BJ (cell line): ENCODE measurements at places on chromosomes 5 and 9. TPM values are rescaled to one million over a fixed set of nuclear protein-coding genes. Genes with fewer than 3 reads are reported as not detected.

- DNase-seq, result no peak
Measured at GRCh38 chr5:89289604-89290003, 406.6 kb upstream of the MEF2C start.

Gene TLX3
- polyA plus RNA-seq, result not detected in 2 replicates

DNA sequence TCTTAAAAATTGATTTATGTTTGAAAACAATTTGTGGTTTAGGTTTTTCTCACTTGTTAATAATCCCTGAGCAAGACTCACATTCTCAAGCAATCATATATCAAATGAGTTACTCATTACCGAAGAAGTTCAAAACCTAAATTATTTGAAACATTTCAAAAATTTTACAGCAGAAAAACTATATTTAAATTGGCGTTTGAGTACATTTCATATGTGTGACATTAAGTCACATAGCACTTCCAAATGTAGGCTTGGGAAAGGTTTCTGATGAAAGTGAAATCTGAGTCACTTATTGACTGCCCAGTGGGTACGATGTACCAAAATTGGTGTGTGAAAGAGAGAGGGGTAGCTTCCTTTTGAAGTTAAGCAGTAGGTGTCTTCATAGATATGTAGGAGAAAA is 411.4 kb upstream of the SGCD start:
- no peak for DNase-seq

DNA sequence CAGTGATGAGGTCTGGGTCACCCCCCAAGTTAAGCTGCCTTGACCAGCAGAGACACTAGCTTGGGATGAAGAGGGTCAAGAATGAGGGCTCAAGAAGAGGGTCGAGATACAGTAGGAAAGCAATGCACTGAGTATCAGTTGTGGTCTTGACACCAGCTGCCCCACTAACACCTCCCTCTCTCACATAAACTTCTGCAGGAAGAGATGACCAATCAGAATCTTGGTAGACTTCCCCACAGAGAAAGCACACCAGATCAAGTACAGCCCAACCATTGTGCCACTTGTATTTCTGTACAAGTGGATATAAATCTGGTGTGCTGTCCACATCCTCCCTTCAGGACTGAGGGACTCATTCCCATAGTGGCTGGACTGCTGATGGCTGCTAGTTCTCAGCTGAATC is 101.2 kb upstream of the ELL2 start:
- DNase-seq, result no peak

Gene RRAGA
- 161 and 167 TPM in 2 replicates for polyA plus RNA-seq

DNA sequence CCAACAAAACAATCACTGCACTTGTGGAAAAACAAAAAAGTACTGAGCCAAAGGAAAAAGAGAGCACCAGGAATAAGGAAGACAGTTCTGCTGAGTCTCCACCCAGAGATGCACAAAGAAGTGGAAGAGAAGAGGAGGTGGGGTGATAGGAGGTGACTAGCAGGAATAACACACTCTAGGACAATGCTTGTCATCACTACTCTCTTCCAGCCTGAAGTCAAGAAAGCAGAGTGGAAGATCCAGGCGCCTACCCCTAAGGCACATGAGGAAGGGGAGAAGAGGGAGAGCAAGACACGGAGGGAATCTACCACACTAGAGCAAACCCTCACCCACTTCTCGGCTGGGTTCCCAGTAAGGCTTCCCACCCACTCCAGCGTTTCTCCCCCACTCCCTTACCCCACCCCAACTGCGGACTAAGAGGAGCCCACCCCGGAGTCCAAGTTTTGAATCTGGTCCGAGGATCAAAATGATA is 1.7 kb downstream of the SLIT3 start:
- no peak for DNase-seq

GRCh38 chr5:3324421-3325101 is 271.1 kb upstream of the IRX1 start:
- no peak for DNase-seq

DNA sequence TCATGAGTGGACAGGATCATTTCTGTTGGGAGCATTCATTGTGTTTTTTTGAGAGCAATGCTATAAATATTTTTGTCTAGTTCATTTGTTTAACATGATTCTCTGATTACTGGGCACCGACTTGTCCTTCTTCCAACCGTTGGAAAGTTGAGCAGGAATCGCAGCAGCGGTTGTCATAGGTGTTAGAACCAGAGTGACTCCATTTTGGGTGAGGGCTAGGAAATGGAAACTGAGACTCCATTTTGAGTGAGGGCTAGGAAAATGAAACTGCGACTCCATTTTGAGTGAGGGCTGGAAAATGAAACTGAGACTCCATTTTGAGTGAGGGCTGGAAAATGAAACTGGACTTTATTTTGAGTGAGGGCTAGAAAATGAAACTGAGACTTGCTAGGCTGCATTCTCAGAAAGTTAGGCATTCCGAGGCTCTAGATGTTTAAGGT is 100.6 kb downstream of the ICE1 start:
- no peak for DNase-seq

Gene TMEM215
- polyA plus RNA-seq, result not detected in 2 replicates

DNA sequence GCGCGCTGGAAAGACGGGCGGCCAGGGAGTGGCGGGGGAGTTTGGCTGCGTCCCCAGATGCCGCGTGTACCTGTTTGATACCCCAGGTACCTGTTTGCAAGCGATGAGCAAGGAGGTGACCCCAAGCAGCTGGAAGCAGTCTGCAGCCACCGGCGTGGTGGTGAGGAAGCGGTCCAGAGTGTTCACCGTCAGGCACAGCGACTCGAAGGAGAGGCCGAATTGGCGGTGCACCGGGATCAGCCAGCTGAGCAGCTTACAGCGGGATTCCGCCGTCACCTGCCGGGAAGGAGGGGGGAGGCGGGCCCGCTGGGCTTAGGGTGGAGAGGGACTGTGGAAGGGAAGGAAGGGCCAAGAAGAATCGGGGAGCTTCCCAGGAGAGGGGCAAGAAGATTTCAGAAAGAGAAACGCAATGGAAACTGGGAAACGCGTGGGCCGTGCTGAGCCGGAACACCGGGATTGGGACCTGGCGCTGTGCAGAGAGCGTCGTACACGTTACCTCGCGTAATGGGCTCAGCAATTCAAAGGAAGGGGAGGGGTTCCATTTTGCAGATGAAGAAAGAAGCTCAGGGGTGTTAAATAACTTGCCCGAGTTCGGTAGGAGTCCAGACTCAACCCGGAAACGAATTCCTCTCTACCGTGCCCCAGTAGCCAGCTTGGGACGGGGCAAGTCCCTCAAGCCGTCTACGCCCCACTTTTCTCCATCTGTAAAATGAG is 980 bp downstream of the CCNO start:
- DNase-seq, result no peak

- no peak for DNase-seq
Measured at GRCh38 chr5:610744-611730, 1.1 kb upstream of the CEP72 start.

DNA sequence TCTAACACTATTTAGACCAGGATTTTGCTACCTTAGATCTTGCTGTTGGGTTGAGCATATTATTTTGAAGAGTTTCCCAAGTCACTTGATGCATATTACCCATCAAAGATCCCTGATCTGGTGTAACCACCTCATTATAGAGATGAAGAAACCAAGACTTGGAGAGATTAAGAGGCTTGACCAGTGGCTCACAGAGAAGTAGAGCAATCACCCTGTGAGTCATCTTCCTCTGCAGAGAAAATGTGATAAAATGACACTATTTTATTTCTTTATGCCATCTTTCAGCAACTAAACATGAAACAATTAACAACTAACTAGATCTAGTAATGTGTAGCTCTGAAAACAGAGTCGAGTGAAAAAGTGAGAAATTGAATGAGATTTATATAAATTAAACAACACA is 76.1 kb downstream of the KIF4B start:
- DNase-seq, result no peak

- peak; percentile 71 for DNase-seq
Measured at GRCh38 chr5:16805486-16805885, 130.6 kb downstream of the MYO10 start.

Gene ECM2
- 1.9 and 2.9 TPM in 2 replicates for polyA plus RNA-seq

- no peak for DNase-seq
Measured at GRCh38 chr9:97572196-97572891, 60.8 kb downstream of the TSTD2 start.

Gene DRD1
- polyA plus RNA-seq, result 0.01 TPM in 1 of 2 replicates, not detected in the other

DNA sequence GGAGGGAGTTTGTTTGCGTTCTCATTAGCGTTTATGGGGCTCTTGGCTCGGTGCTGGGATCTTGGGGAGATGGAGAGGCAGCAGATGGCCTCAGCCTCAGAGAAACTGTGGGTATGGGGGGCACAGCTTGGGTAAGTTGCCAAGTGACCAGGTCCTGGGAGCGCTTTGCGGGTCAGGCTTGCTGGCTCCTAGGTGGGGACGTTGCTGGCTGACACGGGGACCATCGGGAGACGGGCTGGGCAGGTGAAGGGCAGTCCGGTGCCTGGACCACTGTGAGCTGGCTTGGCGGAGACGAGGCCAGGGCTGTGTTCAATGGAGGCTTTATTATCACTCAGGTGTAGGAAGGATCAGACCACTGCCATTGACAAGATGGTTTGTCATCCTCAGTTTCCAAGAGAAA is 30.0 kb downstream of the FGD3 start:
- no peak for DNase-seq

Gene RNF208
- polyA plus RNA-seq, result 0.26 and 0.39 TPM in 2 replicates

Gene SV2C
- polyA plus RNA-seq, result not detected in 2 replicates

Gene NR6A1
- polyA plus RNA-seq, result 0.23 and 0.25 TPM in 2 replicates

DNA sequence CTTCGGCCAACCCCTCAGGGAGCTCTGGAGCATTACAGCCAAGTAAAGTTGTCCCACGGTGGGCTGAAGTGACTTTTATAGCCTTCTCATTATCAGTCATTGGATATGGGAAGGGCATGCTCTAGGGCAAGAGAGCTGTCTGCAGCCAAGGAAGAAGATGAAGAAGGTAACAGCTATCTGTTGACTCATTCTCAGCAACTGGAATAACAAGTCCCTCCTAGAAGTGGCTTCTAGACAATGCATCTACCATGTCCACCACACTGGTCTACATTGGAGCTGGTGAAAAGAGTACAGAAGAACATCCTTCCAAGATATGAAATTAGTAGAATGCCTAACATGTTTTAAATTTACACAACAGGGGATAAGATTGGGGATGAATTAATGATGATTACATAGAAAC is 524.2 kb downstream of the ACTL7B start:
- DNase-seq, result no peak

Gene BTNL8
- not detected in 2 replicates for polyA plus RNA-seq

GRCh38 chr9:134484479-134484878 is 157.1 kb upstream of the COL5A1 start:
- DNase-seq, result no peak
